Hindlimb muscle (tissue), 1 donor: ENCODE measurements at places on chromosomes 5 and 9. TPM values are rescaled to one million over a fixed set of nuclear protein-coding genes. Genes with fewer than 3 reads are reported as not detected.
A peak's percentile ranks its signal among the peaks of the same experiment; 100 is the strongest.

DNA sequence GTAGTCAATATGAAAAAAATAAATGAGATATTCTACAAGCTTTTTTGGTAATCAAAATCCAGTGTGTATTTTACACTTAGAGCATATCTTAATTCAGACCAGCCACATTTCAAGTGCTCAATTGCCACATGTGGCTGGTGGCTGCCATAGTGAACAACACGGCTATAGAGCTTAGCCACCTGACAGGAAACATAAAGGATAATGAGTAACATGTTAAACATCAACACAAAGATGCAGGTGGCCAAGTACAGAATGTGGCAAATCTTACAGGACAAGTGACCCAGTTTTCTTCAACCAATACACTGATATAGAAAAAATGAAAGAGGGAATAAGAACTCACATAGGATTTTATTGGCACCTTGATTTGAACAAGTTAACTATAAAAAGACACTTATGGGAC, 61.4 kb downstream of the KIF24 start:
- no peak for DNase-seq

- no peak for DNase-seq
Observed at GRCh38 chr5:122355324-122355723, 43.3 kb downstream of the SNCAIP start.

DNA sequence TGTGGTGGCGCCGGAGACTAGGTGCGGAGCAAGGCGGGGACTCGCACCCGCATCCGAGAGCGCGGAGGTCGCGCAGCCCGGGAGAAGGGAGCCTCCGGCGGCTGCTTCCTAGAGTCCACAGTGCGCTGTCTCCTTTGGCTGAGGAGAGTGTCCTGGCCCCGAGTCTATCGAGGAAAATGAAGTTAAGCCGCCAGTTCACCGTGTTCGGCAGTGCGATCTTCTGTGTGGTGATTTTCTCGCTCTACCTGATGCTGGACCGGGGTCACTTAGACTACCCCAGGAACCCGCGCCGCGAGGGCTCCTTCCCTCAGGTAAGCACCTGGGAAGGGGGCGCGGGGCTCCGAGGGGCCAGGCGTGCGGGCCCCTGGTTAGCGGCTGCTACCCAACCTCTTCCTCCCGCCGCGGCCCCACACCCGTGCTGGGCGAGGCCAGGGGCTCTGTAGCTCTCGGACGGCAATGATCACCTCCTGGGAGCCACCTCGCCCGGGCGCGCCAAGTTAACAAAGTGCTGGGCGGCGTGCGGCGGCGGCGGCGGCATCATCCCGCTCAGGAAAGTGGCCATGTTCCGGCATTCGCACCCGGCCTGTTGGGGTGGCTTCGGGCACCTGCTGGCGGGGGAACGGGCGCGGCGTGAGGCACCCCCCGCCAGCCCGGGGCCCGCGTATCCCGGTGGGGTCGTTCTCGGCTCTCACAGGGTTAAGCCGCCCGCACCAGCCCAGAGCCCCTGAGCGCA, 681 bp downstream of the MAN2A1 start:
- DNase-seq: no peak

DNA sequence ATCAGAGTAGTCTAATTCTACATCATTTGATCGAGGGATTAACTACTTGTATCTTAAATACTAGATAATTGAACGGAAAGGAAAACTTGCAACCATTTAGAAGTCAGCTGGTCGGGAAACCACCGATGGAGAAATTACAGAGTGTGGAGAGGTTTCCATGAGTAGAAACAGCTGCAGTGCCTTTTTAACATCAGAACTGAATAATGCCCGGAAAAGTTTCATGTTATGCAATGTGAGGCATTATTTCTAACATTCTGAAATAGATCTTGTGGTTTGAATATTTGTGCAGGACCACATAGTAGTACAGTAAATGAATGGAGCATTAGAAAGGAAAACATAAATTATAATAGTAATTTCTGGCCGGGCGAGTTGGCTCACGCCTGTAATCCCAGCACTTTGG, 88.1 kb upstream of the RNF180 start:
- DNase-seq: no peak

GRCh38 chr9:36995927-36996705, 38.0 kb downstream of the PAX5 start:
- peak; percentile 8 for DNase-seq

CD180 gene
- polyA plus RNA-seq: 0.98 TPM
